NCI-H1105 treated with DMSO at 0.1 percent for 48 hours (cell line): ENCODE measurements at places on chromosomes 7 and 10.

GRCh38 chr10:71486484-71487114, 89.9 kb downstream of the CDH23 start:
- no peak for DNase-seq

- DNase-seq, result no peak
These were observed 141.5 kb upstream of the VWC2 start for GRCh38 chr7:49631960-49632359.

GRCh38 chr10:78950656-78951587, 117.8 kb upstream of the ZMIZ1 start:
- DNase-seq, result peak; percentile 67

GRCh38 chr7:16055263-16055976, 365.9 kb downstream of the CRPPA start:
- DNase-seq, result no peak

- DNase-seq, result no peak
These were observed 22.7 kb upstream of the ZCCHC24 start for GRCh38 chr10:79468015-79468560.

DNA sequence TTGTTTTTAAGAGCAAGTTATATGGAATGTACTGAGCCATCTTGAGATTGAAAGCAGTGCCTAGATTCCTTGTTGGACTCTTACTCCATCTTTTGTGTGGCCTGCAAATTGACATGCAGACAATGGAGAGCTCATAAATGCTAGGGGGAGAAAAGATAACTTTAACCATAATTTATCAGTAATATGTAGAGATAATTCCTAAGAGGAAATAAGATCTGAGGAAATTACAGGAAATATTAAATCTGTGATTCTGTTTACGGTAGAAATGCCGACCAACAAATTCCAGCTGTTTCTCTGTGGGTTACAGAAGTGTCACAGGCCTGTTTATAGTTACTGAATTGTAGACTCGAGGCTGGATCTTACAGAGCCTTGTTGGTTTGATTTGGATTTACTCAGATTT, 348.0 kb downstream of the SUGCT start:
- no peak for DNase-seq

GRCh38 chr7:23893942-23894891, 184.2 kb downstream of the STK31 start:
- no peak for DNase-seq

DNA sequence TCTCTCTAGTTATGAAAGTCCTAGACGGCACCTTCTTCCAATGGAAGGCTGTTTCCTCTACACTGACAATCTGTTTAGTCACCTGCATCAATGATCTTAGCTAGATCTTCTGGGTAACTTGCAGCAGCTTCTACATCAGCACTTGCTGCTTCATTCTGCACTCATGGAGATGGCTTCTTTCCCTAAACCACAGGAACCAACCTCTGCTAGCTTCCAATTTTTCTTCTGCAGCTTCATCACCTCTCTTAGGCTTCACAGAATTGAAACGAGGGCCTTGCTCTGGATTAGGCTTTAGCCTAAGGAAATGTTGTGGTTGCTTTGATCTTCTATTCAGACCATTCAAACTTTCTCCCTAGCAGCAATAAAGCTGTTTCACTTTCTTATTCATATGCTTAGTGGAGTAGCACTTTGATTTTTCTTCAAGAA, 24.6 kb downstream of the NAMPT start:
- no peak for DNase-seq
